HepG2 (cell line): ENCODE measurements at places on chromosomes 13 and 19. TPM values are rescaled to one million over a fixed set of nuclear protein-coding genes. Genes with fewer than 3 reads are reported as not detected.
A peak's percentile ranks its signal among the peaks of the same experiment; 100 is the strongest.

- no peaks in the 10 kb centered on the region for H3K27me3 ChIP-seq
- H3K27ac ChIP-seq = no peak overlapping the region
- peaks cover 15% of the 10 kb centered on the region for H3K4me1 ChIP-seq
- DNase-seq = no peak
- no peaks in the 10 kb centered on the region for H3K36me3 ChIP-seq
- H3K4me3 ChIP-seq = peak overlapping the region; percentile 44; the same call in 1 of the 2 replicates
Observed at GRCh38 chr19:51108805-51109146, 567 bp upstream of the CTU1 start.

DNA sequence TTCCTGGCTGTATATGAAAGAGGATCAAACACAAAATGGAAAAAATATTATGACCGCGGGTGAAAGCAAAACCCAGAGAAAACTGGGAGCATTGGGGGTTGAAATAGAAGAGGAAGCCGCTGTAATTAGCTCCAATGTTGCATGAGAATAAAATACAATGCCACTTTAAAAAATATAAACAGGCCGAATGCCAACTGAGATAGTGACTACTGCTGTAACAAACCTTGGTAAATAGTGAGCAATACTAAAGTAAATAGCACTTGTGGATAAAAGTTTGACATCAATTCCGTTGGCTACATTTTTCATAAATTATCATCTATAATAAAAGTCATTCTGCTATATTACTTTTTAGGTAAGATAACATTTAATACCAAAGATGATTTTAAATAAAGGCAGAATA lies 395.8 kb upstream of the MIR17HG start:
- H3K4me3 ChIP-seq = no peak overlapping the region
- no peaks in the 10 kb centered on the region for H3K27me3 ChIP-seq
- no peaks in the 10 kb centered on the region for H3K4me1 ChIP-seq
- DNase-seq = no peak

DNA sequence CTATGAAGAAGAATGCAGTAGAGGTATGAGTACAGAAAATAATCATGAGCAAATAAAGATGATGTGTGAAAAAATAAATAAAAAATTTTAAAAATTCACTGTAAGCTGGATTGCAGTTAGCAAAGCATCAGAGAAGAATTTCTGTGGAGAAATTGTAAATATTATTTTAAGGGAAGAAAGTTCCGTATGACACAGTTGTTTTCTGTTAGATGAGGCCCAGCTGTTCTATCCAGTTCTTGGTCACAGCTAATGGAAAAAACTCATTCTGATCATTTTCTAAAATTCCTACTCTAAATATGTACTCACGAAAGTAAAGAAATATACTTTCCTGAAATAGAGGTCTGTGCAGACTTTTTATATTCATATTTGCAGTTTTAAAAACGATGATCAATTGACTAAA lies 578.8 kb downstream of the DCT start:
- no peaks in the 10 kb centered on the region for H3K4me1 ChIP-seq
- no peaks in the 10 kb centered on the region; the same call in 1 of the 2 replicates for H3K27me3 ChIP-seq
- no peak overlapping the region for H3K27ac ChIP-seq
- no peak for DNase-seq
- H3K36me3 ChIP-seq = no peaks in the 10 kb centered on the region

DNA sequence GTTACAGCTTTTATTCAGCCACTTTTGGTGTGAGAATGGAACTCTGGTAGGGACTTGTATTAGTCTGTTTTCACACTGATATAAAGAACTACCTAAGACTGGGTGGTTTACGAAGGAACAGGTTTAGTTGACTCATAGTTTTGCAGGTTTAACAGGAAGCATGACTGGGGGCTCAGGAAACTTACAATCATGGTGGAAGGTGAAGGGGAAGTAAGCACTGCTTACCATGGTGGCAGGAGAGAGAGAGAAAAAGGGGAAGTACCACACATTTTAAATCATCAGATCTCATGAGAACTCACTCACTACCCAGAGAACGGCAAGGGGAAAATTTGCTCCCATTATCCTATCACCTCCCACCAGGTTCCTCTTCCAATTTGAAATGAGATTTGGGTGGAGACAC lies 942.2 kb downstream of the PCDH17 start:
- H3K4me1 ChIP-seq = no peaks in the 10 kb centered on the region
- H3K4me3 ChIP-seq = no peak overlapping the region
- H3K36me3 ChIP-seq = no peaks in the 10 kb centered on the region
- H3K27me3 ChIP-seq = no peaks in the 10 kb centered on the region

DNA sequence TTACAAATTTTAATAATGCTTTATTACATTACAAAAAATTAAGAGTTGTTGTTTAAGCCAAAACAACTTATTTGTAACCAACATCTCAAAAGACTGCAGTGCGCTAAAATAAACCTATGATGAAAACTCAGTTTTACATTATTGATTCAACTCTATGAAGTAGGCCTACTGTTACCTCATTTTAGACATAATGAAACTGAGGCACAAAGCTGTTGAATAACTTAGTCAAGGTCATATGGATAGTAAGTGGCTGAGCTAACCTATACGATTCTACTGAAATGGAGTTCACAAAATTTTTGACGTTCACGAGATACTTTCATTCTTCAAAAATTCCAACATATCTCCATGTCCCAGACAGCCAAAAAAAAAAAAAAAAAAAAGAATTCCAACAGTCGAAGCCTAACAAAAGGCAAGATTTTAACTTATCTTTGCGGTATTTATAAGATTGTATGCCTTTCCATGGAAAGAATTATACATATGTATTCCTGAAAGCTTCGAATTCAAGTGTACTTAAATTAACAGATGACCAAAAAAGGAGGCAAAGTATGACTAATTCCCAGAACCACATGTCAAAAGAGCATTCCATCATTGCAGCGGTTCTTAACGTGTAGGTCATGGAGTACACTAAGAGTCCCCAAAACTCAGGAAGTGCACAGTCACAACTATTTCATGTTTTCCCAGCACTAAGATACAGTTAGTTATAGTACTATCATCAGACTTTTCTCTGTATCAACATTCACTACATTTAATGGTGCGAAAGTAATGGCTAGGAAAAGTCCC lies 69.4 kb downstream of the PSPC1 start:
- no peaks in the 10 kb centered on the region for H3K27me3 ChIP-seq
- H3K36me3 ChIP-seq = no peaks in the 10 kb centered on the region; the same call in none of the 2 replicates
- H3K4me1 ChIP-seq = no peaks in the 10 kb centered on the region
- H3K27ac ChIP-seq = no peak overlapping the region
- H3K4me3 ChIP-seq = no peak overlapping the region
- no peak for DNase-seq

DNA sequence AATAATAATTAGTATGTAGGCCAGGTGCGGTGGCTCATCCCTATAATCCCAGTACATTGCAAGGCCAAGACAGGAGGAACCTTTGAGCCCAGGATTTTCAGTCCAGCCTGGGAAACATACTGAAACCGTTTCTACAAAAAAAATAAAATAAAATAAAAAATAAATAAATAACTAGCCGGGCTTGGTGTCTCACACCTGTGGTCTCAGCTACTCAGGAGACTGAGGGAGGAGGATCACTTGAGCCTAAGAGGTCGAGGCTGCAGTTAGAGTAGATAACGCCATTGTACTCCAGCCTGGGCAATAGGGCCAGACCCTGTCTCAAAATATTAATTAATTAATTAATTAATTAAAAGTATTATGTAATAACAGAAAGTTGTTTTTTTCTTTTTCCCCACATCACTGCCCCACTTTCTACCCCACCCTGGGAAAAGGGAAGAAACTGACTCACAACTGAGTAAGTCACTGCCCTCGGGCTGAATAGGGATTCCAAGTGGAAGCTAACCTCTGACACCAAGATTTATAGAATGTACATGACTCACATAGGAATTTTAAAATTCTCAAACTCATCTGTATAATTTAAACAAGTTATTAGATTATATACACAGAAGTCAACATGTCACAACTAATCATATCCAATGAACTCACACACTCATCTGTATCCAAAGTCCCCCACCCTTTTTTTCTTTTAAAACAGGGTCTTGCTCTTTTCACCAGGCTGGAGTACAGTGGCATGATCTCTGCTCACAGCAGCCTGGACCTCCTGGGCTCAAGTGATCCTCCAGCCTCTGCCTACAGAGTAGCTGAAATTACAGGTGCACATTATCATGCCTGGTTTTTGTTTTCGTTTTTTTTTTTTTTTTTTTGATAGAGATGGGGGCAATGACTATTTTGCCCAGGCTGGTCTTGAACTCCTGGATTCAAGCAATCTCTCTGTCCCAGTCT lies 12.5 kb downstream of the ZNF611 start:
- H3K4me3 ChIP-seq = no peak overlapping the region
- H3K36me3 ChIP-seq = no peaks in the 10 kb centered on the region
- DNase-seq = no peak
- H3K27me3 ChIP-seq = no peaks in the 10 kb centered on the region
- H3K27ac ChIP-seq = no peak overlapping the region

DNA sequence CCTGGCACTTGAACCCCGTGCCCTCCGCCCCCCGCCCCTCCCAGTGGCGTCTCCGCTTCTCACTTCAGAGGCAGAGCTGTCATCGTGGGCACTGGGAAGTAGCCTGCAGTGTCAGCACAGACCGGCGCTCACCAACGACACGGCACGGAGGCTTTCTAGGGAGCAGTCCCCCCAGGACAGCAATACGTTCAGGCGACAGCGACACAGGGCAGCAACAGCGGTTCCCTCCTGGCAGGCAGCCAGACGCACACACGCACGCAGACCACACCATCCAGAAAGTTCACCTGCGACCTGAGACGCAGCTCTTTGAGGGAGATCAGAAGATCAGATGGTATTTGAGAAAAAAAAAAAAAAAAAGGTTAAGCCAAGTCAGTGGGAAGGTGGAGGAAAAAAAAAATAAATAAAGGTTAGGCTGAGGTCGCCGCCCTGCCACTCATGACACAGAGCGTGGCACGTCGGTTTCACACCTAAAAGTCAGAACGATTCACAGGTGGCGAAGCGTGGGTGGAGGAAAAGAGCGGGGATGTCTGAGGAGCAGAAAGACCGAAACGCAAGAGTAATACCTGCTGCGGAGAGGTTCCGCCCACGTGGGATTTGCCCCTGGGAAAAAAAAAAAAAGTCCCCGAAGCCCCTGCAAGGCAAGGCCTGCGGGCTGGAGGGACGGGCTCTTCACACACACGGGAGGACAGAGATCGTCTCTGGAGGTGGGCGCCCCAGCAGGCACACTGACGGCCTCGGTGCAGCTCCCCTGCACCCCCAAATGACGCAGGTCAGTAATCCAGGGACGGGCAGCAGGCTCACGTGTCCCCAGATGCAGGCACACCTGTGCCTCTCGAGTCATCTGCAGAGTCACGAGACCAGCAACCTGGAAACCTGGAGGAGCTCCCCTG lies 94.5 kb downstream of the GNG7 start:
- no peak overlapping the region for H3K27ac ChIP-seq
- H3K4me3 ChIP-seq = no peak overlapping the region
- peaks cover 10% of the 10 kb centered on the region; the same call in 1 of the 2 replicates for H3K4me1 ChIP-seq
- no peak for DNase-seq
- no peaks in the 10 kb centered on the region for H3K36me3 ChIP-seq

DNA sequence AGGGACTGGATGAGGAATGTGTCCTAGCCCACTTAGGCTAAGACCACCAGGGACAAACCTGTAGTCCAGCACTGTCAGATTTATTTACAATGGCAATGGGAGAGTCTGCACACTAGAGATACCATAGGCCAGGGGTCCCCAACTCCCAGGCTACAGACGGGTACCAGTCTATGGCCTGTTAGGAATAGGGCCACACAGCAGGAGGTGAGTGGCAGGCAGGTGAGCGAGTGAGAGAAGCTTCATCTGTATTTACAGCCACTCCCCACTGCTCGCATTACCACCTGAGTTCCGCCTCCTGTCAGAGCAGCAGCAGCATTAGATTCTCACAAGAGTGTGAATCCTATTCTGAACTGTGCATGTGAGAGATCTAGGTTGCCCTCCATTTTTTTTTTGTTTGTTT lies 2.4 kb downstream of the THAP8 start:
- no peak overlapping the region for H3K27ac ChIP-seq
- H3K4me1 ChIP-seq = peaks cover 43% of the 10 kb centered on the region
- no peak overlapping the region for H3K4me3 ChIP-seq
- H3K36me3 ChIP-seq = no peaks in the 10 kb centered on the region; the same call in 1 of the 2 replicates
- DNase-seq = no peak

DNA sequence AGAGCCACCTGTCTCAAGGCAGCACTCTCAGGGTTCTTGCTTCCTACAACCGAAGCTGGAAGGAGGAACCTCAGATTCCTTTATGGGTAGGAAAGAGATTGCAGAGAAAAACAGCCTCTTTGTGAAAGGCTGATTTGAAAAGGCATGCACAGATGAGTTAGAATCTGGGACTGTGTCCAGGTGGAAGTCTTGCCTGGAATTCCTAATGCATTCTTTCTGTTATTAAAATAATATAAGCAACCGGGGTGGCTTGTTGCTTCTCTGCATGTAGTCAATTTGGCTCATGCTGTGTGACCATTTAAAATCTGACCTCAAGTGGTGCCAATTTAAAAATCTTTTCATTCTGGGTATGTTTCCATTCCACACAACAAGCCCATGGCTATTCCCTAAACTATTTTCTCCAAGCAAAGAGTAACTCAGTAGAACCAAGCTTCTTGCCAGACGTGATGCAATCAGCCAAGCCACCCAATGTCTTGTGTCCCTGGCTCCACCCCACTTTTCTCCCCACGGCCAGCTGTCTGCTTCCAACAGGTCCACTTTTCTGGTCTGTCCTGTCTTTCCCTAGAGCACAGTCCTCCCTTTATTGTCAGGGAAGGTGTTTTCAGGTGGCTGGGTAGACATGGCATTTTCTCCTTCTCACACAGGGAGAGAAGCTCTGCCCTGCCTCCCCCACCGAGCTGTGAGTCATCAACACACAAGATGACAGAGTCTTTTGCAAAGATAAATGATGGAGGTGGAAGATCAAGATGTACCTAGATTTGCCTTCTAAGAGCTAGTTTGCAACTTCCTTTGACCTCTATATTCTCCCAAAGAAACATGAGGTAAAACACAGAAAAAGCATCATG lies 394.3 kb downstream of the FOXO1 start:
- no peaks in the 10 kb centered on the region for H3K27me3 ChIP-seq
- no peak overlapping the region for H3K27ac ChIP-seq
- no peak overlapping the region for H3K4me3 ChIP-seq
- no peaks in the 10 kb centered on the region for H3K36me3 ChIP-seq
- DNase-seq = no peak

NOVA2 gene
- not detected in 2 replicates for polyA plus RNA-seq

SERPINE3 gene
- not detected in 2 replicates for polyA plus RNA-seq

ZNF254 gene
- 2.6 TPM in 2 replicates for polyA plus RNA-seq

ZNF835 gene
- polyA plus RNA-seq = not detected in 2 replicates

TNFSF9 gene
- polyA plus RNA-seq = 1.5 and 1.8 TPM in 2 replicates
